ENCODE measurements at places on chromosomes 1 and 21. TPM values are rescaled to one million over a fixed set of nuclear protein-coding genes. Genes with fewer than 3 reads are reported as not detected.
A peak's percentile ranks its signal among the peaks of the same experiment; 100 is the strongest.

The DHDDS gene
- 26.2 TPM for total RNA-seq

The KCNK2 gene
- total RNA-seq, result 1.9 TPM

The DMRTA2 gene
- total RNA-seq, result 0.24 TPM

- no peak for DNase-seq
These were observed 14.3 kb upstream of the MED18 start for GRCh38 chr1:28314547-28314941.

GRCh38 chr1:13929313-13929712 is 229.3 kb downstream of the PRDM2 start:
- DNase-seq, result no peak

DNA sequence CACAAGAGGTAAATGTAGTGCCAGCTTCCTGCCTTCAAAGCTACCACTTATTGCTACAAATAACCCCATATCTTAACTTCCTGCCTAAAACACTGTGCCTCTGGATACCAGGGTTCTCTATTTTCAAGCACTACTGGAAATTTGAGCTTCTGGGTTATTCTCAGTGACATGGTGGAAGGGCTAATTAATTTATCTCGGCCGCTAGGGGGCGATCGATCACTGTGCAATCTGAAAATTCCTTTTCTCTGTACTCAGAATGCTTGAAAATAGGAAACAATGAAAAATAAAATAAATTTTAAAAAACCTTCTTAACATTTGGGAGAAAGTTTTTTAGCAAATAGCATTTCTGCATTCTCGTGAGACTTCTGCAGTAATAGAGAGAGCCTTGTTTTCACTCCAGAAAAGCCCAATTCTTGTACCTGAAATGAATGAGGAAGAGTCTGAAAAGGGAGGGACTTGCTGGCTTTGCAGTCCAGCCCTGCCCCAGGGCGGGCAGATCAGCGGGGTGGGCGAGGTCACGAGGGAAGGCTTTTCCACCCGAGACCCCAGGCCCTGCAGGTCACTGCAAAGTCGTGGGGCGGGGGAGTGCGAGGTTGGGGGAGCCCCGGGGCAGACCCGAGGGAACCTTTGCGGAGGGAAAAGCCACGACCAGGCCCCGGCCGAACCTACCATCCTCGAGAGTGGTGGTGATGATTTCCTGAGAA is 276.7 kb downstream of the PCP4 start:
- peak; percentile 64 for DNase-seq

DNA sequence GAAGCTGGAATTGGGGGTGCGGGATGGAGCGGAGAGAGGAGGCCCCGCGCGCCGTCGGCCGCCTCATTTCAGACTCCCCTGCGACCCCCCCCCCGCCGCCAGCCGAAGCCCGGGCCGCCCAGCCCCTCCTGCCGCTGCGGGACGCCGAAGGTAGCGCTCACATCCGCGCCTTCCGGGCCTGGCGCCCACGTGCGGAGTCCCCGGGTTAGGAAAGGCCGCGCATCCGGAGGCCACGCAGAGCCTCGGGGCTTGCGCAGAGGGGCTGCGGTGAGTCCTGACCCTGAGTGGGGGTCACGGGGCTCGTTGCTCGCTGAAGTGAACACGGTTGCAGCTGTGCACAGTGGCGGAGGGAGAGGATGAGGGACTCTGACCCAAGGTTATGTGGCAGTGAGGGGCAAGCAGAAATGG is 552 bp upstream of the ZNF496 start:
- DNase-seq, result peak; percentile 51

GRCh38 chr1:43870306-43870705 is 63.3 kb upstream of the ARTN start:
- no peak for DNase-seq

The WDR64 gene
- 1.7 TPM for total RNA-seq

GRCh38 chr1:47442842-47443529 is 5.1 kb downstream of the FOXD2 start:
- no peak for DNase-seq

The CELSR2 gene
- 2.6 TPM for total RNA-seq

The LCE1E gene
- not detected for total RNA-seq

GRCh38 chr1:192628396-192629057 is 7.4 kb upstream of the RGS13 start:
- DNase-seq, result no peak

GRCh38 chr21:28193189-28193588 is 799.5 kb downstream of the LTN1 start:
- DNase-seq, result no peak

- DNase-seq, result peak; percentile 23
These were observed 4.0 kb upstream of the BRWD1 start for GRCh38 chr21:39317134-39318090.

- no peak for DNase-seq
These were observed 73.7 kb upstream of the FGGY start for GRCh38 chr1:59223198-59223597.

The CD164L2 gene
- not detected for total RNA-seq

DNA sequence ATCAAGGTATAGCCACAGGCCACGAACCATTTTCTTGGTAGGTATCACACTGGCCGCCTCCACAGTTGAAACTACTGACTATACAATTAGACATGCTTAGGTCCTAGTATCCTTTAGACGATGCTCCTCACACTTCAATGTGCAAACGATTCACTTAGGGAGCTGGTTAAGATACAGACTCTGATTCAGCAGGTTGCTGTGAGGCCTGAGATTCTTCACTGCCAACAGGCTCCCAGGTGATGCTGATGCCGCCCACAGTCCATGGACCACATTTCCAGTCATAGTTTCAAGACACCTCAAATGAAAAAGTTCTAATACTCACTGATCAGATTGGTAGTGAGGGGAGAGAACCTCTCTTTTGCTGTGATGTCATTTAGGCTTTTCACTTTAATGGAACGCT is 6.8 kb downstream of the ATP5PO start:
- DNase-seq, result no peak

GRCh38 chr1:15758343-15758931 is at the start of gene FBLIM1:
Gene FBLIM1, plus strand, starts transcription at chr1:15758795. Its CDS starts 6,189 bp downstream, at chr1:15764984.
- no peak for DNase-seq

The TTC24 gene
- 3.1 TPM for total RNA-seq

- peak; percentile 87 for DNase-seq
These were observed 13.4 kb upstream of the HMCN1 start for GRCh38 chr1:185720633-185721272.

DNA sequence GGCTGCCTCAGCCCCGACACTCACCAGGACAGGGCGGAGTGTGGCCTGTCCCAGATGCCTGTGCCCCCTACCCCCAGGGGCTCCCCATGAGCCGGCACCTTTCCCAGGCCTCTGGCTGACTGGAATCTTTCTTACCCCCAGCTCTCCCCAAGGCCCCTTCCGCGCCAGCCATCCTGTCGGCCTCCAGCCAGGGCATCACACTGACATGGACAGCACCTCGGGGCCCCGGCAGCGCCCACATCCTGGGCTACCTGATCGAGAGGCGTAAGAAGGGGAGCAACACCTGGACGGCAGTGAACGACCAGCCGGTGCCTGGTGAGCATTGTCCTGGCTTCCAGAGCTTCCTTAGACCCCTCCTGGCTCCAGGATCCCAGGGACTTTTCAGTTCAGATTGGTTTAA is 26.5 kb downstream of the IGFN1 start:
- no peak for DNase-seq

The PROX1 gene
- total RNA-seq, result 3.4 TPM

The ORC1 gene
- total RNA-seq, result 0.48 TPM

DNA sequence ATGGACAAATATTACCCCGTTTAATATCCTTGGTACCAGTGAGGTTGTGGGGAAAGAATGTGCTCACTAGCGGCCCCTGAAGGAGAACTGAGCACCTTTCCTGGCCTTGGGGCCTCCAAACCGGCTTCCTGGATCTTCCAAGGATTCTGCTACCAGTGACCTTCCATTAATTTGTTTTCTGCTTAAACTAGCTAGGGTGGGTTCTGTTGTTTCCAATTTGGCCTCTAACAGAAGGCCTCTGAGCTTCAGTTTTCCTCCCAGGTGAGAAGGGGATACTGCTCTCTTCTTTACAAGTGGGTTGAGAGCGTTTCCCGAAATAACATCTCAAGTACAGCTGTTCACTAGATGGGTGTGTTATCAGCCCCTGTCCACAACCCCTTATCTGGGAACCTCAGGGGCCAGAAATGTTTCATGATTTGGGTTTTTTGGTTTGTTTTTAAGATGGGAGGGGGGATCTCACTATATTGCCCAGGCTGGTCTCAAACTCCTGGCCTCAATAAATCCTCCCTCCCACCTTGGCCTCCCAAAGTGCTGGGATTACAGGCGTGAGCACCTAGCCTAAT is 16.9 kb upstream of the IFNGR2 start:
- DNase-seq, result no peak

GRCh38 chr1:229474509-229474908 is 33.6 kb downstream of the NUP133 start:
- DNase-seq, result no peak

GRCh38 chr1:182653986-182654385 is 30.4 kb downstream of the RGS8 start:
- DNase-seq, result no peak

GRCh38 chr1:237041461-237041794 is 556 bp upstream of the RYR2 start:
- no peak for DNase-seq

The CRNN gene
- 0.72 TPM for total RNA-seq

The TFF1 gene
- not detected for total RNA-seq

DNA sequence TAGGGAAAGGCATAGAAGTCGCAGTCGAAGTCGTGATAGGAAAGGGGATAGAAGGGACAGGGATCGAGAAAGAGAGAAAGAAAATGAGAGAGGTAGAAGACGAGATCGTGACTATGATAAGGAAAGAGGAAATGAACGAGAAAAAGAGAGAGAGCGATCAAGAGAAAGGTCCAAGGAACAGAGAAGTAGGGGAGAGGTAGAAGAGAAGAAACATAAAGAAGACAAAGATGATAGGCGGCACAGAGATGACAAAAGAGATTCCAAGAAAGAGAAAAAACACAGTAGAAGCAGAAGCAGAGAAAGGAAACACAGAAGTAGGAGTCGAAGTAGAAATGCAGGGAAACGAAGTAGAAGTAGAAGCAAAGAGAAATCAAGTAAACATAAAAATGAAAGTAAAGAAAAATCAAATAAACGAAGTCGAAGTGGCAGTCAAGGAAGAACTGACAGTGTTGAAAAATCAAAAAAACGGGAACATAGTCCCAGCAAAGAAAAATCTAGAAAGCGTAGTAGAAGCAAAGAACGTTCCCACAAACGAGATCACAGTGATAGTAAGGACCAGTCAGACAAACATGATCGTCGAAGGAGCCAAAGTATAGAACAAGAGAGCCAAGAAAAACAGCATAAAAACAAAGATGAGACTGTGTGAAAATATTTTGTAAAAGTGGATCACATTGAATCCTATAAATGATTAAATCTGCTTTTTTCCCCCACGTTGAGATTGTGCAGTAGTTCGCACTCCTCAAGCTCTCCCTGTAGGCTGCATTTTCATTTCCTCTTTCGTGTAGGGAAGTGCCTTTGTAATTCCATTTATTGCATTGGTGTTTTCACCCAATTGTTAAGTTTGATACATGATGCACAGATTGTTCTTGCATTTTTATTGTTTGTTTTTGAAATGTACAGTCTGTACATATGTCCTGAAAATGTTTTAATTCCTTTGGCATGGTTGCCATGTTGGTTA is 7.5 kb downstream of the PRPF38B start:
- no peak for DNase-seq

GRCh38 chr1:27299385-27300271 is 22.3 kb upstream of the TMEM222 start:
- peak; percentile 99 for DNase-seq

DNA sequence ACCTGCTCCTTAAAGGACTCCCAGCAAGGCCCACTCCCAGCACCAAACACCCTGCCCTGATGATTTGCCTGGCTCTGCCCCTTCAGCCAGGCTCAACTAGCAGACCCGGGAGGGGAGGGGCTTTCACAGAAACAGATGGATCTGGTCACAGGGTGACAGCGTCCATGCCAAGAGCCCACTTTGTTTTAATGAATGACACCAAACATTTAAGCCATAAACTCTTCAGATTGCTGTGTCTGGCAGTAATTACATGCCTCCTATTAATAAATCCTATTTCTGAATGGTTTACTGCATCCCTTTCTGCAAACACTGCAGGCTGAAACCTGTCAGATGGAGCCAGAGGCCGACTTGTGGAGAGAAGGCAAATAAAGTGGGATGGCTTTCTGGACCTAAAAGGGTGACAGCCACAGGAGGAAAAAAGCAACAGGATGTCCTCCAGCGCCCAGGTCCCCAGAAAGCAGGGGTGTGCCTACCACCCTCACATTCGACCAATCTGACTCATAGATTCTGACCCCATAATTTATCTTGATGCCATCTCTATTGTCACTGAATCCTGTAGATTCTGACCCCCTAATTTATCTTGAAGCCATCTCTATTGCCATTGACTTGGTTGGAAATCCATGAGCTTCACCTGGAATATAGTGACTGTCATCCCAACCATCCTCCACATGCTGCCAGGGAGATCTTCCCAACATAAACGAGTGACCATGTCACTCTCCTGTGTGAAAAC is 200.9 kb downstream of the PLPP3 start:
- no peak for DNase-seq

DNA sequence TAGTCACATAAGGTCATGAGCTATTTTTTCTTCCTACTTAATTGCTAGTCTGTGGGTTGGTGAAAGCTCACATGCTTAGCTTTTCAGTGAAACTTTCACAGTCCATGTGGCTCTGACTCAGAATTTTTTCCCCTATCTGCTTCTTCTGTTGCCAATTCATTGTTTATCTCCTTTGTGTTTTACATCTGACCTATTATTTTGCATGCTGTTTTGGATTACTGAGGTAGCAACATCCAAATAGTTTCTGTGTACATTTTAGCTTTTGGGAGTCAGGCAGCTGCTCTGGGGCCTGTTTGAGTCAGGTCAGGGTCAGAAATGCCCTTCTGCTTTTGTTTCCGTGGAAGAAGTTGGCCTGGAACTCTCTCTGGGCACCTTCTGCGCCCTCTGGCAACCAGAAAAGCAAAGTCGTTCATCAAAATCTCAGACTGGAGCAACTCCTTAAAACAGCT is 40.0 kb downstream of the ROR1 start:
- no peak for DNase-seq

GRCh38 chr21:35635261-35635660 is 425.1 kb downstream of the SETD4 start:
- no peak for DNase-seq

DNA sequence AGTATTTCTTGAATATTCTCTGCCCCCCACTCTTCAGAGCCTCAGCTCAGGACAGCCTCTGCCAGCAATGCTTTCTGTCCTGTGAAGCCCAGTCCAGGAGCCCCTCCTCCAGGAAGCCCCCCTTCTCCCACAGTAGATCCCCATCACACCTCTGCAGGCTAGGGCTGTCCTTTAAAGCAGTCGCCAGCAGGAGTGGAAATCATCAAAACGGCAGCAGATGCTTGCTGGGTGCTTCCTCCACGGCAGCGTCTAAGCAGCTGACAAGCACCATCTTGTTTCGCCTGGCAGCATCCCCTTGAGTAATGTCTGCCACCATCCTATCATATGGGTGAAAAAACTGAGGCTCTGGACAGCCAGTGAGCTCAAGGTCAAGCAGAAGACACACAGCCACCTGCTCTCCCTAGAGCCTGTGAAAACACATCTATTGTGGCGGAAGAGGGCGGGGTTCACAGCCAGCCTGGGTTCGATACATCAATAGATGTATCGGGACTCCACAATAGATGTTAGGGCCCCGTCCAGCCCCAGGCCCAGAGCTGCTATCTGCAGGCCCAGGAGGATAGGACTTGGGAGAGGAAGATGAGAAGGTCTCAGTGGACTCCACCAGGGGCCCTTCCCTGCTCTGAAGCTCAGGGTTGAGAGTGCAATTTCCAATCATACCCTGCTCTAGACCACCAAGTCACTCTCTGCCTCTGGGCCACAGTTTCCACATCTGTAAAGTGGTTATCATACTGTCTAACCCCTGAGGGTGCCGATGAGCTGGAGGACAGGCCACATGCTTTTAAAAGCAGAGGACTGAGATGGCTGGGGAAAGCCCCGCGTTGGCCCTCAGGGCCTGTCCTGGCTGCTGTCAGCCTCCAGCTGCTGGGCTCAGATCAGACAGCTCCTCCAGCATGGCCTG is 17.5 kb downstream of the RUNX3 start:
- no peak for DNase-seq

GRCh38 chr1:43276673-43277072 is 6.9 kb downstream of the TMEM125 start:
- DNase-seq, result no peak

Measured in umbilical cord (tissue), 2 donors.